ENCODE measurements at places on chromosomes 2 and 18.
A peak's percentile ranks its signal among the peaks of the same experiment; 100 is the strongest.

GRCh38 chr2:240249423-240250149 lies 109.1 kb upstream of the OTOS start:
- no peak for DNase-seq

DNA sequence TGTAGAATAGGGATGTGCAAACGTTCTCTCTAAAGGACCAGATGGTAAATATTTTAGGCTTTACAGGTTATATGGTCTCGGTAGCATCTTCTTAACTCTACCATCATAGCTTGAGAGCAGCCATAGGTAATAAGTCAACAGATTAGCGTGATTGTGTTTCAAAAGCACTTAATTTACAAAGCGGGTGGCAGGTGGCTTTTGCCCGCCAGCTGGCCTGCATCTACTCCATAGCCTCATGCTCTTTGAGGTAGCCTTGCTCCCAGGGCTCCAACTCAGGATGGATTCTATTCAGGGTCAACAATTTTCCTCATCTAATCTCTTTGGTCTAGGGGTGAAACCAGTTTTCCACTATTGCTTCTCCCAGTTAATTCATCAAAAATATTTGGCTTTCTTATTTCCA lies 5.0 kb upstream of the ATP9B start:
- DNase-seq: no peak

- no peak for DNase-seq
Measured at GRCh38 chr2:85247610-85248009, 80.2 kb downstream of the TGOLN2 start.

DNA sequence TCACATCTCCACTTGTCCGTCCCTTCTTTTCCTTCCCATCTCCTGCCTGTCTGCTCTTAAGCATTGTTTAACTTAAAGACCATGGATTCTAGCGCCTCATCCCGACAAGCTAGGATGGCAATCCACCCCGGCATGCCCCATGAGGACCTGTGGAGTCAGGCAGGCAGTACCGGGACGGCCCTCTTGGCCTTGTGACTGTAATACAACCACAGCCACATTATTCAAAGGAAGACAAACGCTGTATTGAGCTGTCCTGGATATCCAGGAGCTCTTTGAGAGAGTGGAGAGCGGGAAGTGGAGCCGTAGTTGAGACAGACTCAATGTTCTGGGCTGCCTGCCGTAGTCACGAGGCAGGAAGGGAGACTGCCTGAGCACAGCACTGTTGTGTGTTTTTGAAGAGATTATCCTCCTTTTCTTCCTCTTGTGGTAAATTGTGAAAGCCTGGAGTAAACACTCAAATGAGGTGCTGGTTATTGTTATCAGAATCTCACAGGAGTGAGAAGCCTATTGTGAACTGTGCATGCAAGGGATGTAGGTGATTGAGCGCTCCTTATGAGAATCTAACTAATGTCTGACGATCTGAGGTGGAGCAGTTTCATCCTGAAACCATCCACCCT lies 929.8 kb upstream of the CNTNAP5 start:
- no peak for DNase-seq

DNA sequence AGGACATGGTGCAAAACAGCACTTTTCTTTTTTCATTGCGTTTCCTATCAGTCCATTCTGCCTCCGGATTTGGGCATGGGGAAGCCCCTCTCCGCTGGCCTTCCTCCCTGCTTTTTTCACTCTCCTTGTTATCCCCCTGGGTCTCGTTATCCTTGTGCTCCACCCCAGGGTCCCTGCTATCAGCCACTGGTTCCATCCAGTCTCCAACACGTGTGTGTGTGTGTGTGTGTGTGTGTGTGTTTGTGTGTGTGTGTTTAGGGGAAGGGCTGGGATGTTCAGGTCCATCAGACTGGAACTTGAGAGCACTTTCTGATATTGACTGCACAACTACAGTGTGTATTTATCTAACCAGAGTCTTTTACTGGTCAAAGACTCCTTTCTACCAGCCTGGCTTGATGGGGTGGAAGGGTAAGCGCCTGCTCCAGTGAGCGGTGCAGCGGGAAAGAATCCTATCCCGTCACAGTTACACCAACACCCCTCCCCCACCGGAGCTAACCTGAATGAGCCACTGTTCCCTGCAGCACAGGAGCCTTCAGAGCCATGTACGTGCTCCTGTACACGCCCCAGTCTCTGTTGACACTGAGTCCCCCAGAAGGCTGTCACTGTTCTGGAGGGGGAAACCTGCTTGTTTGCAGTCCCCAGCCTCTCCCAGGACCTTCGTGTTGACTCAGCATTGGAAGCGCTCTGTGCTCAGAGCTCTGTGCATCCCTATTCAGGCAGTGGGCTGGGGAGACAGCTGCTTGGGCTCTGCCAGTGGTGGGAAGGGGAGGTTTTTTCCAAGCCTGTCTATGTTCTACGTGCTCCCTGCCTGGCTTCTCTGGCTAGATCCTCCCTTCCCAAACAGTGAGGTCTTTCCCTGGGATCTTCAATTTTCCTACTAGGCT lies 4.6 kb downstream of the INHA start:
- peak; percentile 40 for DNase-seq

DNA sequence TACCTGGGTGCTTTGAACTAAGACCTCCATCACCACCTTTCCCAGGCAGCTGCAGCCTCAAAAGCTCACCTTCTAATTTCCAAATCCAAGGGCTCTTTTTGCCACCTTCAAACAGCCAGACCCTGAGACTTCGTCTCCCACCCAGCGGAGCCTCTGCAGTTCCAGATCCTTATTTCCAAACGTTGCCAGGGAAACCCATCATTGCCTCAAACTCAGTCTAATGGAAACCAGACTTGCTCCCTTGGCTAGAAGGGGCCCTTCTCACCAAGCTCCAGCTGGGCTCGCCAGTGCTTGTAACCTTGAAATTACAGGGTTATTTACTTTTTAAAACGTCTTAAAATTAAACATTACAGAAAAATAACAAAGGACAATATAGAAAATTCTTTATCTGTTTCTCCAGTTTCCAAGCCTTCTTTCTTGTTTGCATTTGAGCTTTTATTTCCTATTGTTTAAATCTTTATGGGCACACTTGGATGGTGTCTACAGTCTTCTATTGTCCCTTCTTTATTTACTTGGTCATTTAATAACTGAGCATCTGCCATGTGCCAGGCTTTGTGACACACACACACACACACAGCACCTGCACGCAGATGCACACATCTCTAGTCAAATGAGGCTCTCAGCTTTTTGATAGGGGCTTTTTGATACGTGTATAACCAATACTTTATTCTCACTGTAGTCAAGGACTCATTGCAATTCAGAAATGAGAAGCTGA lies 36.1 kb downstream of the TRPM8 start:
- DNase-seq: no peak

- no peak for DNase-seq
Measured at GRCh38 chr2:128660836-128661235, 342.2 kb upstream of the HS6ST1 start.

DNA sequence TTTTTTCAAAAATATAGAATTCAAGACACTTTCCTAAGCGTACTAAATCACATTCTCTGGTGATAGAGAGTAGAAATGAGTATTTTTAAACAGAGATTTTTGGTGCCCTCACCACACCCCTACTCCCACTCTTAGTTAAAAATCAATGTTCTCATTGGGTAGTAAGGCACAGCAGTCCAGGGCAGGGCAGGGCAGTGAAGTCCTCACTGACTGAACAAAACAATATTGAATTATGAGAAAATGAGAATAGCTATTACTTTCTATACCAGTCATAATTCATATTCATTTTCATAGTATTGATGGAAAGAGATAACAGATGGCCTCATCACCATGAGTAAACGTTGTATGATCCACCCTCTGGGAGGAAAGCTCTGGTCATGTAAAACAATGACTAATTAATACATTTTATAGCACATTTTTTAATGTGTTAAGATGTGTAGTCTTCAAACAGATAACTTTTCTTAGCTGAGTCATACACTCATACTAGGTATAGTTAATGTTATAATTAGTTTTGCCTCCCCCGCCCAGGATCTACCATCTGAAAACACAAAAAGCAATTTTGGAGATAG lies 686.1 kb downstream of the KCNJ3 start:
- DNase-seq: no peak

DNA sequence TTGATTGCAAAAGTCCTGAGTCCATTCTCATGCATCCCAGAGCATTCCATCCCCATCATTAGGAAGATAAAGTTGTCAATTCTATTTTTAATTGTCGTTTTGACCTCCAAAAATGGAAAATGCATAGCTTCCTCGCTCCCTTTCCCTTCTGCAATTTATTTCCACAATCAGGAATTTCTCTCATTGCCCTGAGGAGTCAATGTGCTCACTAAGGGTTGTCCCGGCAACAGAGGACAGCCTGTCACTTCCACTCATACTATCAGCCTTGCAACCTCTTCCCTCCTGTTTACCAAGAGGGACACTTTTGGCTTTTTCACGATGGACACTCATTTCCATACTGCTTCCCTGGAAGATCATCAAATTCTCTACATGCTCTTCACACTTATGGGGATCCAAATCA lies 164.8 kb downstream of the MYO5B start:
- no peak for DNase-seq

GRCh38 chr2:108377815-108378630 lies at the start of gene SULT1C4:
TSS of gene SULT1C4 (plus strand) at chr2:108377954. CDS start at chr2:108378338, 384 bp downstream.
- peak; percentile 66 for DNase-seq

DNA sequence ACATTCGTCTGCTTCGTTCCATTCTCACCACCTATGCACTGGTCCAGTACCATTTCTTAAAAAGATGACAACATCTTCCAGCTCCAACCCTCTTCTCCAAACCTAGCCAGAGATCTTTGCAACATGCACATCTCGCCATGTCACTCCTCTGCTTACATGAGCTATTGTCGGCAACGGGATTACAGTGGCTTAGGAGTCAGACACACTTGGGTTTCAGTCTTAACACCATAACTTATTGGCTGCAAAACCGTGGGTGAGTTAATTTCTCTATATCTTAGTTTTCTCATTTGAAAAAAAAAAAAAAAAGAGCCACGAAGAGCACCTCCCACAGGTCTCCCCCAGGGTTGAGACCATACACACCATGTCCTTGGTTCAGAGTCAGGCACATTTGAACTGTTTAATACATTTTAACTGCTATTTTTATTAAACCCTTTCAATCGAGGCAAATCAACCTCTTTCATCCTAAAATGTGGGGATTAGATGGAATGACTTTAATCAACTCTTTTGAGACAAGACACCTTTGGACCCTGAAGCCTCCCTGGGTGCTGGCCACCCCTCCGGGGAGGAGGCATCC lies 889 bp downstream of the ANKRD29 start:
- DNase-seq: no peak

GRCh38 chr2:119250718-119251290 lies 27.2 kb downstream of the STEAP3 start:
- DNase-seq: no peak

DNA sequence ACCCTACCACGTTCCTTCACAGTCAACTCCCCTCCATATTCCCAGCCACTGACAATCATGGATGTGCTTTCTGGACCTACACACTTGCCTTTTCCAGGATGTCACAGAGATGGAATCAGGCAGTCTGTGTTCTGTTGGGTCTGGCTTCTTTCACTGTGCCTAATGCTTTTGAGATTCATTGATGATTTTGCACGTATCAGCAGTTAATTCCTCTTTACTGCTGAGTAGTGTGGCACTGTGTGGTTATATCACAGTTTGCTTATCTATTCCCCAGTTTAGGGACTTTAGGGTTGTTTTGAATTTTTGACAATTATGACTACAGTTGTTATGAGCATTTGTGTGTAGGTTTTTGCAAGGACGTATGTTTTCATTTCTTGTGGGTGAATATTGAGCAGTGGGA lies 191.7 kb downstream of the ACKR3 start:
- no peak for DNase-seq

GRCh38 chr2:25221579-25221978 lies 53.2 kb upstream of the POMC start:
- no peak for DNase-seq

DNA sequence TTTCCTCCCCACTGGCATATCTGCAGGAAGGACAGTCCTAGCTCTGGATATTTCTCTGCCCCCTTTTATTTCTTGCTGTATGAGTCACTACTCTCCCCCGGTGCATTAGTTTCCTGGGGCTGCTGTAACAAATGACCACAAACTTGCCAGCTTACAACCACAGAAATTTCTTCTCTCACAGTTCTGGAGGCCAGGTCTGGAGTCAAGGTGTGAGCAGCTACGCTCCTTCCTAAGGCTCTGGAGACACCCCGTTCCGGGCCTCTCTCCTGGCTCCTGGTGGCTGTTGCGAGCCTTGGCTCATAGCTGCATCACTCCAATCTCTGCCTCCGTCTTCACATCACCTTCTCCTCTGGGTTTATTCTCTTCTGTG lies 34.1 kb downstream of the PTPRM start:
- DNase-seq: no peak

GRCh38 chr18:47970664-47971531 lies 40.4 kb upstream of the SMAD2 start:
- DNase-seq: no peak

DNA sequence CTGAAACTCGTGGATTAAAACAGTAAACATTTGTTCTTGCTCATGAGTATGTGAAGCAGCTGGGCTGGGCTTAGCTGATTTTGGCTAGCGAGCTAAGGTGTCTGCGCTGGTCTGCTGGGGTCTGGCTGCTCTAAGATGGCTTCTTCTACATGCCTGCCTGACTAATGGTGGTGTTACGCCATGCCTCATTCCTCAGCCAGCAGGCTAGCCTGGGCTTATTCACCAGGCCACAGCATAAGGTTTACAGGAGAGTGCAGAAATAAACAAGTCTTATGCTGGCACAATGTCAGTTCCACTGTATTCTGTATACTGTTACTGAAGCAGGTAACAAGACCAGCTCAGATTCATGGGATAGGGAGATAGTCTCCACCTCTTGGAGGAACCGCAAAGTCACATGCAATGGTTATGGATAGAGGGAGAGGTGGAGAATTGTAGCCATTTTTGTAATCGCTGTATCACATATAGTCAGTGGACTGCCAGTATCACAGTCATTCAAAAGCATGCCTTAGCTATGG lies 80.0 kb downstream of the RHBDD1 start:
- no peak for DNase-seq

DNA sequence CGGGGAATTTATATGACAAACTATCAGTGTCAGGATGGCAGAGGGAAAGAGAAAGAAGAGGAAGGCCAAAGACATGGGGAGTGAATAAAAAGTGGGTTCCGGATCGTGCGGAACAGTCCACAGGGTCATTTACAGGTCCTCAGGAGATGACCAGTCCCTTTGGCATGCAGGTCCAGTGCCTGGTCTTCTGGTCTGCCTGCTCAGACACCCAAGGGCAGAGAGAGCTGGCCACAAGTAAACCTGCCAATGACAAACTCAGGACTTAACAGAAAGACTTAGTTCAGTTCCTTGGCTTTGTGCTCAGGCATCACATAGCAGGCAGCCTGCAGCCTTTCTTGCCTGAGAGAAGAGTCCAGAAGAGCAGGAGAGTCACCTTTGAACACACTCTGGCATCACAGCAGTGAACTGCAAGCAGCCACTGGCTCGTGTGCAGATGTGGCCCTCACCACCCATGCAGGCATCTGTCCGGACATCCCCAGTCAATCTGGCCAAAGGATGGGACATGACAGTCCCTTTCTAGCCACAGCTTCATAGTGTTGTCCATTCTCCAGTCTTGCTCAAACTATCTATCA lies 14.0 kb downstream of the TMEM127 start:
- no peak for DNase-seq

Measured in HEK293T (cell line).